B cell (primary cell): ENCODE measurements at places on chromosomes 5 and 9. TPM values are rescaled to one million over a fixed set of nuclear protein-coding genes. Genes with fewer than 3 reads are reported as not detected.

DNA sequence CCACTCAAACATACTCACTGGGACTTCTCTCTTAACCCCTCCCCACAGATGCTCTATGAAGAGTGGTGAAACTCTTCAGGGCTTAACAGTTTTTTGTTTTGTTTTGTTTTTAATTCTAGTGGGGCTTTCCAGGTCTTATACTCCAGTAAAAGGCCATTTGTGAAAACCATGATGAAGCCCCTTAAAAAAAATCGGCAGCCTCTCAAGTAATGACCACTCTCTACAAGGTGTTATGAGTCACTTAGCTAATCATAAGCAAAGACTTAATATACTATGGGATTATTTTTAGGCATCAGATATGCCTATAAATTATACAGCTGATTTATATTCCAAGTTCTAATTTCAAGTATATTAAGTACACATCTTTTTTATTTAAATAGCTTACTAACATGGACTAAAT lies 607.9 kb downstream of the RAB3C start:
- no peak for DNase-seq
- no peak overlapping the region for H3K4me3 ChIP-seq
- H3K27me3 ChIP-seq, result no peaks in the 10 kb centered on the region
- no peaks in the 10 kb centered on the region for H3K36me3 ChIP-seq
- peaks cover 6% of the 10 kb centered on the region for H3K4me1 ChIP-seq

GRCh38 chr9:110776221-110776620 lies 107.6 kb downstream of the MUSK start:
- no peaks in the 10 kb centered on the region for H3K4me1 ChIP-seq
- no peaks in the 10 kb centered on the region for H3K36me3 ChIP-seq
- H3K4me3 ChIP-seq, result no peak overlapping the region
- no peak overlapping the region for H3K27ac ChIP-seq

- H3K27me3 ChIP-seq, result no peaks in the 10 kb centered on the region
- no peak for DNase-seq
- H3K4me3 ChIP-seq, result no peak overlapping the region
- H3K36me3 ChIP-seq, result no peaks in the 10 kb centered on the region
These were observed 281.9 kb downstream of the MARCHF11 start for GRCh38 chr5:15897656-15898055.

DNA sequence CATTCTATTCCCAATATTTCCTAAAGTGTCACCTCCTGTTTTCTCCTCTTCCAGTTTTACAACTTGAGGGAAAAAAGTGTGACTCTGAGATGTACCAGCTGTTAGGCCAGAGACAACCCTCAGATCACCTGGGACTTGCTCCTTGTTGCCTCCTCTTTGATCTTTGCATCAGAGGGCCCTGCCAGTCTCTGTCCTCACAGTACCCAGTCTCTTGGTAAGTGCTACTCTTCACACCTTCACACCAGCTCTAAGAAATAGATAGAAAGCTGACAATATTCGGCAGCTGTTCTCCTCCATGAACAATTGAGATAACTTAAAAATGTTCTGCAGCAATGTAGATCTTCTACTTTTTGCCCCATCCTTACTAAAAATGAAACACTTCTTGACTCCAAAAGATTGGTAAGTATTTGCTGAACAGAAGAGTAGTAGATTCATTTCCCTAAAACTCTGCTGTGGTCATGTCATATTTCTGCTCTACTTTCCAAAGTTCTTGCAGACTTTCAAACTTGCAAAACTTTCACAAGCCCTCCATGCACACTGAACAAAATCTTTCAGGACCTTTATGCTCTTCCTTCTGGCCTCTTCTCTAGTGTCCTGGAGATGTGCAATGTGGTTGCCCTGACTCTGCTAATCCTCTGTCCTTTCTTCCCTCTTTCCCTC lies 188.6 kb downstream of the SNX18 start:
- H3K36me3 ChIP-seq, result no peaks in the 10 kb centered on the region
- H3K27ac ChIP-seq, result no peak overlapping the region
- DNase-seq, result no peak
- peaks cover 10% of the 10 kb centered on the region for H3K4me1 ChIP-seq
- H3K4me3 ChIP-seq, result no peak overlapping the region

DNA sequence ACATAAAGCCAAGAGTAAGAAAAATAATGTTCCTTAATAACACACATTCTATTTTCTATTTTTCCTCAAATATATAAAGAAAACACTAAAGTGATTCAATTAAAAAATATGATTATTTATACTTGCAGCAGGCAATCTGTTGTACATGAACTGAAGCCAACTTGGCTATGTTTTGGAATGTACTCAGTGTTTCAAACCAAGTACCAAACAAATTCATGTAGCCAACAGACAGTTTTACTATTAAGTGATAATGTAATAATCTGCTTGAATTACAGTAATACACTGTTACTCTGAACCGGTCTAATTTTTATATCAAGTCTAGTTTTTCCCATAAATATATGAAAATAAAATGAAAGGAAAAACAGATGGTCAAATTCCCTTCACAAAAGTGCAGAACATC lies 58.0 kb downstream of the CEP120 start:
- DNase-seq, result no peak
- H3K4me3 ChIP-seq, result no peak overlapping the region
- H3K36me3 ChIP-seq, result peaks cover 19% of the 10 kb centered on the region
- H3K4me1 ChIP-seq, result peaks cover 1% of the 10 kb centered on the region
- no peaks in the 10 kb centered on the region for H3K27me3 ChIP-seq

- peak within 1 kb of the TSS; percentile 81 for H3K27ac ChIP-seq
- H3K4me1 ChIP-seq, result peaks cover 18% of the 10 kb centered on the region
- peak within 1 kb of the TSS; percentile 95 for H3K4me3 ChIP-seq
- DNase-seq, result peak; percentile 94
These were observed at the start of gene ELP1 for GRCh38 chr9:108933718-108934322. Gene ELP1 (minus strand): TSS chr9:108934124. CDS start chr9:108931146, 2,978 bp downstream.

DNA sequence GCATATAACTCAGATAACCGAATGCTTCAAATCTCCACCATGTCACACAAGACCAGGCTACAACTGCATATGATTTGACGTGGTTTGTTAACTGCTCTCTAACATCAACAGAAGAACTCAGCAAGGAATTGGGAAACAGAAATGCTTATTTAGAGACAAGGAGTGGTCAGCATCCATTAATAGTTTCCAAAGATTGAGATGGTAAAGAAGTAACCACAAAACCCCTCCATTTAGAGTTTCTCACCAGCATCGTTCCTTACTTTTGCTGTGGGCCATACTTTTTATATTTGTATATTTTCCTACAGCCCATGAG lies 25.2 kb downstream of the DPYSL3 start:
- H3K36me3 ChIP-seq, result no peaks in the 10 kb centered on the region
- H3K27ac ChIP-seq, result no peak overlapping the region
- no peaks in the 10 kb centered on the region for H3K4me1 ChIP-seq
- no peaks in the 10 kb centered on the region for H3K27me3 ChIP-seq

- no peak for DNase-seq
- H3K36me3 ChIP-seq, result no peaks in the 10 kb centered on the region
- no peaks in the 10 kb centered on the region for H3K4me1 ChIP-seq
- no peak overlapping the region for H3K4me3 ChIP-seq
- H3K27ac ChIP-seq, result no peak overlapping the region
These were observed 1.4 kb downstream of the PROP1 start for GRCh38 chr5:177994561-177995190.

DNA sequence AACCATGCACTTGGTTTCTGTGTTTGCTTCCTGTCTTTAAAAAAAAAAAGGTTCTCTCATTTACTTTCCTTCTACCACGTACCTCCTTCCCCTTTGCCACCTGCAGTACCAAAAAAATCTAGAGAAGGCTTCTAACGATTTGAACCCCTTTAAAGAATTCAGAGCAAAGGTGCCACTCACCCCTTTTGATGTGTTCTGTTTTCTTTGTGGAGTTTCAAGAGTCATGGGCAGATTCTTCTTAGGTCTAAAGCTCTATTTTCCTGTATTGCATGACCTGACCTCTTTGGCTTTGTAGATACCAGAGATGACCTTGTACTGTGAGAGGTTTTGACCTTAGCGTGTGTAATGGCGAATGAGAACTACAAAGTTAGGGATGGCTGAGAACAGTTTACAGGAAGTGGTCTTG lies 29.0 kb downstream of the TXNDC8 start:
- no peak for DNase-seq
- H3K36me3 ChIP-seq, result no peaks in the 10 kb centered on the region
- no peak overlapping the region for H3K27ac ChIP-seq

- no peak for DNase-seq
- H3K4me3 ChIP-seq, result no peak overlapping the region
- no peak overlapping the region for H3K27ac ChIP-seq
- peaks cover 8% of the 10 kb centered on the region for H3K27me3 ChIP-seq
- no peaks in the 10 kb centered on the region for H3K36me3 ChIP-seq
These were observed 2.3 kb downstream of the DPYSL3 start for GRCh38 chr5:147507480-147508126.

DNA sequence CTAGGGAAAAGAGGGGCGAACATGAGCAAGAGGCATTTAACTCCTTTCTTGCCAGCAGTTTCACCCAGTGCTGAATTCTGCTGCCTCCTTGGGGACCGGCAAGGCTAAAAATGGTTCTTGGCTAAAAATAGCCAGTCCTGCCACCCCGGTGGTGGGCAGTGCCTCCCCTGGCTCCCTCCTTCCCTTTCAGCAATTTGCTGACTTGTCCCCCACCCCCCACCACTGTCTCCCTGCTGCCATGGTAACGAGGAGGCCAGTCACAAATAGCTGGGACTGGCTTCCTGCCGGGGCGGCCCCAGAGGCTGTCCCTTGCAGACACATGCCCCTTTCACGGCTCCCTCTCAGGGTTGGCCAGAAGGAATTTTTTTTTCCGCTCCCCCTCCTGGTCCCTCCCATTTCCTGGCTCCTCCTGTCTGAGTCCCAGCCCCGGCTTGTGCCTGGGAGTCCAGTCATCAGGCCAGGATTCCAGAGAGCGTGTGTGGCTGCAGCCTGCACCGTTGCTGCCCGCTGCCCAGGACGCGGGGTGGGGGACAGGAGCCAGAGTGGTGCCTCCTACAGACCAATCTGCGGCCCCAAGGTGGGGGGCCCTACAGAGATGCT lies 130.3 kb downstream of the RGS3 start:
- H3K27ac ChIP-seq, result no peak overlapping the region
- H3K4me3 ChIP-seq, result no peak overlapping the region
- H3K4me1 ChIP-seq, result peaks cover 17% of the 10 kb centered on the region

DNA sequence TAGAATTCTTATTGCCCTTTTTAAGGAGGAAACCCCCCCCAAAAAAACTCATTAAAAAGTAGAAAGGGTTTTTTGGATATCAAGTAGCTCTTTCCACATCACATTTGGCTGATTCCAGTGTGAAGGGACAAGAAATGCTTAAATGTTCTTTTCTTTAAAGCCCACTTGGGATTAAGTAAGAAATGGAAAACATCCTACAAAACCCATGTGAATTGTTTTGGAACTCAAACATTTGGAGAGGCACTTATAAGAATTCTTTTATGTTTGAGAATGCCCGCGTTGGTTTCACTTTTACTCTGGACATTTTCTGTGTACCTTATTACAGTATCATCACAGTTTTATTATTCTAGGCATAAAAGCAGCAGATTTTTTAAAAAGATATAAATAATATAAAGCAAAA lies 301.1 kb upstream of the ACTBL2 start:
- H3K27me3 ChIP-seq, result no peaks in the 10 kb centered on the region
- no peak for DNase-seq
- no peaks in the 10 kb centered on the region for H3K4me1 ChIP-seq
- H3K4me3 ChIP-seq, result no peak overlapping the region

CDO1 gene
- not detected in 2 replicates for total RNA-seq

SLC36A3 gene
- not detected in 2 replicates for total RNA-seq

TMEM171 gene
- not detected in 2 replicates for total RNA-seq

TENT4A gene
- total RNA-seq, result 63.6 and 65.3 TPM in 2 replicates

PCDHB14 gene
- total RNA-seq, result 0.10 TPM in 1 of 2 replicates, not detected in the other

SELENOP gene
- 0.12 TPM in 1 of 2 replicates, not detected in the other for total RNA-seq

CTXN3 gene
- not detected in 2 replicates for total RNA-seq

NR6A1 gene
- total RNA-seq, result 0.66 and 0.67 TPM in 2 replicates
